Renal cortical epithelial cell (primary cell): ENCODE measurements at places on chromosomes 13 and 19. TPM values are rescaled to one million over a fixed set of nuclear protein-coding genes. Genes with fewer than 3 reads are reported as not detected.
A peak's percentile ranks its signal among the peaks of the same experiment; 100 is the strongest.

Gene RYR1
- total RNA-seq = 0.10 TPM in 1 of 2 replicates, not detected in the other

Gene ZNF264
- total RNA-seq = 37.5 and 69.3 TPM in 2 replicates

Gene CD177
- total RNA-seq = 1.7 and 2.5 TPM in 2 replicates

Gene ZNF541
- total RNA-seq = not detected in 2 replicates

Gene MEF2B
- total RNA-seq = 0.20 TPM in 1 of 2 replicates, not detected in the other

Gene TMEM38A
- total RNA-seq = 1.9 and 8.7 TPM in 2 replicates

Gene ZNF177
- total RNA-seq = 4.3 TPM in 1 of 2 replicates, not detected in the other

Gene VSTM2B
- not detected in 2 replicates for total RNA-seq

DNA sequence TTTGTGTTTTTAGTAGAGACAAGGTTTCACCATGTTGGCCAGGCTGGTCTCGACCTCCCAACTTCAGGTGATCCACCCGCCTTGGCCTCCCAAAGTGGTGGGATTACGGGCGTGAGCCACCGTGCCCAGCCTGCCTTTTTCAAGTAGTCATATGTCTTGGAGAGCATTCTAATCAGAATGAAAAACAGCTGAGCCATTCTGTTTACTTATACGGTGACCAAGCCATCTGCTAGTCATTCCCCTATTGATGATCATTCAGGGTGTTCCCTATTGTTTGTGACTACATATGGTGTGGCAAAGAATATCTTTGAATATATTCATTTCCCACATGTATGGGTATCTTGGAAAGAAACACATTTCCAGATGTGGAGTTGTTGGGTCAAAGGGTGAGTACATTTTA is 17.2 kb downstream of the BLOC1S3 start:
- peak; percentile 20 for DNase-seq

DNA sequence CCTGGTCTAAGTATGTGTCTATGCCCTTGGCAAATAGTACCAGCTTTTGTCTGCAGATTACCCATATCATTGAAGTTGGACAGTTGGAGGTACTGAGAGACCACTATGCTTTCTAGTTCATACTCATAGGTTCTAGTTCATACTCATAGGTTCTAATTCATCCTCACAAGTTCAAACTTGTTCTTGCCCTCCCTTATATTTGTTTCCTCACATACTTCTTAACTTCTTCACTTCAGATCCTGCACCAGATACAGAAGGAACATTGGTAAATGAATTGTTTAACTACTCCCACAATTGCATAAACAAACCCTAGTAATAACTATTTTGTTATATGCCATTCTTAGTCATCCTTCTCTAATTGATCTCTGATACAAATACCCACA is 172.2 kb downstream of the SLITRK1 start:
- no peak for DNase-seq

DNA sequence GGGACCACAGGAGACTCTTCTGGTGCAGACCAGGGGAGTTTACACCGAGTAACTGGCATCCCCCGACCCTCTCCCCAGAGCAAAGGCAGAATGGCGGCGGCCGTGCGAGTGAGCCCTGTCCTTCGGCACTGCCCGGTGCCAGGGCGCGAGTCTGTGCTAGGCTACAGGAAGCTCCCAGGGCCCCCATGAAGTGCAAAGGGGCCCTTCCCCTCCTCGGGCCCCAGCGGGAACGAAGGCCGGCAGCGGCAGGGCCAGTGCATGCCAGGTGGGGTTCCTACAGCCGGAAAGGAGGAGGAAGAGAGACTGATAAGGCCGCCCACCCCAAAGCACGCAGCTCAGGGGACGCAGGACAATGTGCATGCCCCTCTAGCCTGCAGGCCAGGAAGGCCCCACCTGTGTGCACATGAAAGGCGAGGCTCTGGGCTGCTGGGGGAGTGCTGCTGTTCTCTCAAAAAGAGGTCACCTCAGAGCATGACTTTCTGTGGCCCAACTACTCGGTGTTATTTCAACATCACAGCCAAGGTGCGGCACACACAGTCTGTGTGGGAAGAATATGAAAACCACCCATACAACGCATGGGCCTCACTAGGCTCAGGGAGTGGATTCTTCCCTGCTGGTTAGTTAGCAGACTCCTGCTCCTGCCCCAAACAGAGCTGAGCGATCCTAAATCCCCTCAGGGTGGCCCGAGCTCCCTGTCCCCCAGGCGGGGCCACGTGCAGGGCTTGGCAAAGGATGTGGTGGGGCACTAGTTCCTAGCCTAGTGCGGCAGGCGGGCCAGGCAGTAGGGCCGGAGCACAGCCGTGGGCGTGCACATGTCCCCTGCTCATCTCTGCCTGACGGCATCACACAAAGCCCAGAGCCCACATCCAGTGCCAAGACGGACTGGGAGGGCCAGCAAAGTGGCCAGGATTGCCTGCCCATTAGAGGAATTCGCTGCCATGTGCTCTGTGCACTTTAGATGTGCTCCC is 28.4 kb upstream of the TIMM44 start:
- DNase-seq = no peak

DNA sequence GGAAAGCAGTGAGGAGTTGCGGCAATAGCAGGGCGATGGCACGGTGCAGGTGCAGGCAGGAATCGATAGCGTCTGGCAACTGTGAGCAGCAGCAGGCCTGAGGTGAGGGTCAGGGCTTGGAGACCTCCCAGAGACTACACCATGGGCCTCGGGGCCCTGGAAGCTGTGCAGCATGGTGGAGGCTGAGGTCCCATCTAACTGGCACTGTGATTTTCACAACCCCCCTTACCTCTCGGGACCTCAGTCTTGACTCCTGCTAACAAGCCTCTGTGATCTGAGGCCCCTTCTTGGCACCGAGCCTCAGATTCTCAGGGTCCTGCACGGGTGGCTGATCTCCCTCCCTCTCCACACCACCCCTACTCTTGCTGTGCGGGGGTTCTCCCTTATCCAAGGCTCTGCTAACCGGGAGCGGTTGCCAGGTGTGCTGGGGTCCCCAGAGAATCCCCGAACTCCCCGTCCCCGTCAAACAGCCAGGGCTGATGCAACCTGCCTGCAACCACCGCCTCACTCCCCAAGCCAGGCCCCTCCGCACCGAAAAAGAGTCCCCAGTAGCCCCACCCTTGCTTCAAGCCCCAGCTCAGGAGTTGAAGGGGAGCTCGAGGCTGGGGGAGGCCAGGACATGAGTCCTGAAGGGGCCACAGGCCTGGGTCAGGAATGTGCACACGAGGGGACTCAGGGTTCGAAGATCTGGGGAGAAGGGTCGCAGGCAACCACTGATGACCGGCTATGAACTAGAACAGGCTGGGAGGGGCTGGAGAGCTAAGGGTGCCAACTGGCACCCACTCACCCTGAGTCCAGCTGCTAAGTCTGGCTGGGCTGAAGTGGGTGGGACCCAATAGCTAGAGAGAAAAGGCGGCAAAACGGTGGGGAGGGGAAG is 4.8 kb upstream of the ATF5 start:
- DNase-seq = no peak

DNA sequence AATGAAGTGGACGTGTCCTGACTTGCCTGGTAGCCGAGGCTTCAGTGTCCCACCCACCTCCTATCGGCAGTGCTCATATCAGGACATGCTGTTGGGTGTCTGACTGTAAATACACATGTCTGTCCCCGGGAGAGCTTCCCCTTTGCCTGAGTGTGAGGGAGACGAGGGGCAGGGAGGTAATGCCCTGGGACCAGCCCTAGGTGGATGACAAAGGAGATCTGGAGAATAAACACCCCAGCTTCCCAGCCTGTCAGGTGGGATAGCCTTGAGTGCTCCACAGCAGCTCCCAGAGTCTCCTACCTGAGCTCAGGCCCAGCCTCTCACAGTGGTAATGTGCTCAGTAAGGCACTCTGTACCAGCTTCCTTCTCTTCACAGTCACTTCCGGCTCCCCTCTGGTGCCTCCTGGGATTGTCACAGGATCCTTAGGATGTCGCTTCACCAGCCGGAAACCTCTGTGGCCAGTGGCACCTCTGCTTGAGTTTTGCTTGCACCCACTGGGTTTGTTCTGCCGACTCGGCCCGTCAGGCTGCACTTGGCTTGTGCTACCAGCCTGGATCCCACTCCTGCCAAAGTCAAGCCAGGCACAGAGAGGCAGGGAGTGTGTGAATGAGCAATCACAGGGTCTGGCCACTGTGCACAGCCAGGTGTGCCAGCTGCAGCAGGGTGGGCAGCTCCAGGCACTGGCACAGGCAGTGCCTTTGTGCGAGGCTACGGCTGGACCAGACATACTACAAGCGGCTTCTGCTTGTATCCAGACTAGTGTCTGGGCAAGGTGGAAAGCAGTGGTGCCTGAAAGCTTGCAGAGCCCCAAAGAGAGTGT is 54.4 kb upstream of the RGCC start:
- DNase-seq = no peak

DNA sequence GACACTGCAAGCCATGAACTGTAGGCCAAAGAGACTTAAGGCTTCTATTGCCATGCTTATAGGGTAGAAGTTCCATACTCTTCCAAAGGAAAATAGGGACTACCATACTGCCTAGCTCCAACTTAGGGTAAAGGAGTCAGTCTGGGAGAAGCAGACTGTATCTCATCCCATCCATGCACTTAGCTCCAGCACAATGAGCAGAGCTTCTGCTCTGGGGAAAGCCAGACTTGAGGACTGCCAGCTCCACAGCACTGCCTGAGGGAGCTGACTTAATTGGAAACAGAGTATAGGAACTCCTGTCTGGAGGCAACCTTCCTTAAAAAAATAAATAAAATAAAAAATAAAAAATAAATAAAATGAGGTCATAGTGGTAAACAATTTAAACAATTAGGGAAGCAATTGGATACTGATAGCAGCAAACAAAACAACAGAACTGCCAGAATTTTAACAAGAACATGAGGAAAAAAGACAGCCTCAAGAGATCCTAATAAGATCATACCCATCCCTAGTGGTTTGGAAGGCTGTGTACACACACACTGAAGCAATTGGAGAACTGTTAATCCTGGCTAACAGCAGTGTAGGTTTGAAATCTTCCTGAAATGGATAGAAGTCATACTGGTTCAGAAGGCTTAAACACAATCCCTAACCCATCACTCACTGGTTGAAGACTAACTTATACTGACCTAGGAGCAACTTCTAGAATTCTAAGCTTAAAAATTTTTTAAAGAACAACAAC is 550.1 kb downstream of the TBC1D4 start:
- peak; percentile 20 for DNase-seq

GRCh38 chr13:27183561-27184147 is 12.0 kb upstream of the USP12 start:
- DNase-seq = peak; percentile 98

DNA sequence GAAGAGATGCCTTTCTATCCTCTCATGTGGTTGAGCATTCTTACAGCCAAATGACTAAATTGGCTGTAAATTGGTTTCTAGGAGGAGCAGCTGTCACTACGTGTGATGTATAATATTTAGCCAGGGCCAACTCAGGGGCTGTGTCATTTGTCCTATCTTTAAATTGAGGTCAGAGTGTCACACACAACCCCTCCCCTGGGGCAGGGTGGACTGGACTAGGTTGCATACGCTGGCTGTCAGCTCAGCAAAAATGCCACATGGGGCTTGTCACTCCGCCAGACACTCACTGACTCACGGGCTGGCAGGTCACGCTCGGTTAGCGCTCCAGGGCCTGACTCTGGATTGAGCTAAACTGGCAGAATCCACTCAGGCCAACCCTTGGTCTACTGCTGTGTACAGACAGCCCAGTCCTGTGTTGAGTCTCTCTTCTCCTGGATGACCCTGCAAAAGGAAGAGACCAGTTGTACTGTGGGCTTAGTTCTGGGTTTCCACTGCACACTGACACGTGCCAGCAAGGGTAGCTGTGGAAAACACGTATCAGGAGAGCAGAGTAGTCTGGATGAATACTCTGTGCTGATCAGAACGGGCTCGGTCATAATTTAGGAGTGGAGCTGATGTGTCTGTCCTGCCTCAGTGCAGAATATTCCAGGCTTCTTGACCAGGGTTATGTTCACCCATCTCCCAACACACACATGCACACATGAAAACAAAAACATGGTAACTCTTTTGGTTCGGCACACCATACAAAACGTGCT is 29.1 kb downstream of the SHISA2 start:
- peak; percentile 94 for DNase-seq

DNA sequence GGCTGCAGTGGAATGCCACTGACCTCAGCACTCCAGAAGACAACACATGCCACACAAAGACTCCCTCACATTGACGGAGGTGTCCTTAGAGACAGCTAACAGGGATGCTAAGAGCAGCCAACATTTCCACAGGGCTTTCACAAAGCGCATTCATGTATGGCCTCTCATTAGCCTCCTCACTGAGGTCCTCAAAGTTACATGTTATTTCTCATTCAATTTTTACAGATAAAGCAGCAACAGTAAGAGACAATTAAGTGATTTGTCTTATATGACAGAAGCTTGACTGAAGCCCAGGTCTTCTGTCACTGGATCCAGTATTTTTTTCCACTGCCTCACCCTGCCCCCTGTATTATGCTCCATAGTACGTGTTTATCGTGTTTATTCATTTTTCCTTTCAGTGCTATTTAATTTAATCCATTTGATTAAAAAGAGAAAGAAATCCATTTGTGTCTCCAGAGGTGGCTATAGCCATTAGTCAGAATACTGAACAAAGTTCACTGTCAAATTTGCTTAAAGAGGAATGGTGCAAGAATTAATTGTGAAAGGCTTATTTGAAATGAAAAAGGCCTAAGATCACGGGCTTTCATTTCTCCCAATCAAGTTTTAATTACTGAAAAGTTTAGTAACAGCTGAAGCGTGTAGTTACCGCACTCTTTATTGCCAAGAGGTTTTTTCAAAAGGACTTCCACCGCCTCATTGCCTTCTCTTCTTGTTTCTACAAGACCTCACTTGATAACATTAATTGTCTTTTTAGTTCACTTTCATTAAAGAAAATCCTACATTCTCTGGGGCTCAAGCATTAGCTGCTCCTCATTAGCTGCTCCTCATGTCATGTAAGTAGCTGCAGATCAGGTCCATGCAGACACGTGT is 115.0 kb downstream of the COG6 start:
- no peak for DNase-seq

GRCh38 chr13:50485979-50486935 is 357.2 kb downstream of the DLEU7 start:
- DNase-seq = no peak

- DNase-seq = no peak
Observed at GRCh38 chr13:36787181-36787580, 31.8 kb upstream of the RFXAP start.

GRCh38 chr19:39969266-39969665 is 1.7 kb upstream of the PSMC4 start:
- DNase-seq = peak; percentile 45

- DNase-seq = peak; percentile 2
Observed at GRCh38 chr13:61466280-61466679, 50.6 kb upstream of the PCDH20 start.

DNA sequence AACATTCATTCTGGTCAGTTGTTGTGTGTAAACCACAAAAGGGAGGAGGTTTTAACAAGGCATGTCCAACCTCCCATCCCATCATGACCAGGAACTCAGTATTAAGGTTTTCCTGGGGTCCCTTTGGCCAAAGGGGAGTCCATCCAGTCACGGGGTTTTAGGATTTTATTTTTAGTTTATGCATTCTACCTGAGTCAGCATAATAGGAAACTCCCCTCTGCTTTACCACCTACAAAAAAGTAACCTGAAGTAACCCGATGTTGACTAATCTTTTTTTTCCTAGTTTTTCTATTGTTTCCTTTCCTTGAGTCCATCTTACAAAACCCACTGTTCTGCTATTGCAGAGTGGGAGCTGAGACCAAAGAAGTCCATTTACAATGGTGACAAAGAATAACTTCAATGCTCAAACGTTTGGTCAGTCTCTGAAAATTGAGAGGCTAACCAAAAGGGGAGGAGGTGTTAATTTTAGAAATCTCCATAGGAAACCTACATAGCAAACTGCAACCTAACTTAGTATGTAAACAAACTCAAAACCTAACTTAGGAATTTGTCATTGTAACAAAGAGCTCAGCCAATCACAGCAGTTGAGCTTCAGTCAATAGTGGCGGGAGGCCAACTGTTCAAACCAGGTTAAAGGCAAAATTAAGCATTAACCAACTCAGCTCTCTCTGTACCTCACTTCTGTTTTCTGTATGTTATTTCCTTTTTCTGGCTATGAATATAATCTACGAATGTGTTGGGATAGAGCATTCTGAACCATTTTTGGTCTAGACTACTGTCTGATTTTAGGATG is 1954.1 kb downstream of the PCDH9 start:
- DNase-seq = no peak
